Stimulated activated CD8-positive, alpha-beta memory T cell treated with anti-CD3 and anti-CD28 coated beads, Interleukin-15, amount 100 ng/mL, for 4 hours (primary cell): ENCODE measurements at places on chromosomes 2 and 18.

DNA sequence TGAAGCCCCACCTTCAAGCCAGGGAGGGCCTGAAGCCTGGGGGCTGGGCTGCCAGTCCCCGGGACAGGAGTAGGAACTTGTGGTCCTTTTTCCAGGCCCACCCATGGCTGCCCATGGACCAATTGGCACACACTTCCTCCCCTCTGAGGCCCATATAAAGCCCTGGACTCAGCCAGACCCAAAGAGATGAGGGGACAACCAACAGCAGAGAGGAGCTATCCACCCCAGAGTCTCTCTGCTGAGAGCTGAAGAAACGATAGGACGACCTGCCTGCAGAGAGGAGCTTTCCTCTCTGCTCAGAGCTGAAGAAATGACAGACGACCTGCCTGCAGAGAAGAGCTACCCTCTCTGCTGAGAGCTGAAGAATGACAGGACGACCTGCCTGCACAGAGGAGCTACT lies 43.8 kb upstream of the PEX13 start:
- DNase-seq: no peak

DNA sequence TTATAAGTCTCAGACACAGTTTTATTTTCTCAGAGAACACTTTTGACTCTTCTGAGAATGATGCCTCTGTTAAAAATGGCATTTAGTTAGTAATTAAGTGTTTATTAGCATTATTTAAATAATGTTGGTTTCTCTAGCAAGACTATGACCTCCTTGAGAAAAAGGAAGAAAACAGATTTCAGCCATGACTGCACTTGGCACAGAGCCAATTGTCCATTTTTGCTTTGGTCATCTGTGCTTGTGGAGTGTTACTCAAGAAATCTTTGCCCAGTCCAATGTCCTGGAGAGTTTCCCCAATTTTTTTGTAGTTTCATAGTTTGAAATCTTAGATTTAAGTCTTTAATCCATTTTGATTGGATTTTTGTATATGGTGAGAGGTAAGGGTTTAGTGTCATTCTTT lies 1229.4 kb upstream of the FAM98A start:
- DNase-seq: no peak

DNA sequence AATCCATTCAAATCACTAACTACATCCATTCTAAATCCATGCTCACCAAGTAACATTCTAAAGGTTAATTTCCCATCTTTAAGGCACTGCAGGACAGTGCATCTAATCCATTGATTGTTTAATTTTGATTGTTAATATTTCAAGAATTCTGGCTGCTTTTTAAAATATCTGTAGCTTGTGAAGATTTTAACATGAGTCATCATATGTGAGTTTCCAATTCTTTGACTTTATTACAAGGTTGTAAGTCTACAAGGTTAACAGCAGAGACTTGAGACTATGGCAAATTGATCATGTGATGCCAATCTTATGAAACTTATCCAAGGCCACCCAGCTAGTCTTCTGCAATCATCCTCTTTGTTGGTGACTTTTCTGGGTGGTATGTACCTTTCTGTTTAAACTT lies 349.2 kb upstream of the ZC3H15 start:
- DNase-seq: no peak

GRCh38 chr2:222494104-222494739 lies 69.9 kb downstream of the SGPP2 start:
- no peak for DNase-seq

GRCh38 chr2:229927817-229928321 lies 5.6 kb downstream of the FBXO36 start:
- DNase-seq: no peak

DNA sequence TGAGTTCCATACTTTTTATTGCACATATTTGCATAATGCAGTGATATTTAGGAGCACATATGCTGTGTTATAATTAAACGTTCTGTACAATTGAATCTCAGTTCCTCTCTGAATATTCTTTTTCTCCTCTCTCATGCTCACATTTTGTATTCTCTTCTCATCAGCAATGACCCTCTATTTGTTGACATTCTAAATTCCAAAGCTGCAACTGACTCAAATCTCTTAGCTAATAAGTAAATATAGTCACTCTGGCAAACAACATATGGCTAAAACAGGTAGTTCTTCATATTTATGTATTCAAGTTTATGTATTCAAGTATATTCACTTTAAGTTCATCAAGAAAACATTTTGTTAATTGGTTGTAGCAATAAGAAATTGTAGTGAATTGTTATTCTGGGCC lies 907.4 kb upstream of the VRK2 start:
- no peak for DNase-seq

- no peak for DNase-seq
Observed at GRCh38 chr2:189870381-189871085, 86.3 kb downstream of the PMS1 start.

- DNase-seq: no peak
Observed at GRCh38 chr2:186445506-186445905, 40.6 kb upstream of the ZC3H15 start.

- peak; percentile 75 for DNase-seq
Observed at GRCh38 chr2:218217360-218218267, 625 bp downstream of the ARPC2 start.

- no peak for DNase-seq
Observed at GRCh38 chr2:231057590-231057989, 923 bp downstream of the PSMD1 start.

DNA sequence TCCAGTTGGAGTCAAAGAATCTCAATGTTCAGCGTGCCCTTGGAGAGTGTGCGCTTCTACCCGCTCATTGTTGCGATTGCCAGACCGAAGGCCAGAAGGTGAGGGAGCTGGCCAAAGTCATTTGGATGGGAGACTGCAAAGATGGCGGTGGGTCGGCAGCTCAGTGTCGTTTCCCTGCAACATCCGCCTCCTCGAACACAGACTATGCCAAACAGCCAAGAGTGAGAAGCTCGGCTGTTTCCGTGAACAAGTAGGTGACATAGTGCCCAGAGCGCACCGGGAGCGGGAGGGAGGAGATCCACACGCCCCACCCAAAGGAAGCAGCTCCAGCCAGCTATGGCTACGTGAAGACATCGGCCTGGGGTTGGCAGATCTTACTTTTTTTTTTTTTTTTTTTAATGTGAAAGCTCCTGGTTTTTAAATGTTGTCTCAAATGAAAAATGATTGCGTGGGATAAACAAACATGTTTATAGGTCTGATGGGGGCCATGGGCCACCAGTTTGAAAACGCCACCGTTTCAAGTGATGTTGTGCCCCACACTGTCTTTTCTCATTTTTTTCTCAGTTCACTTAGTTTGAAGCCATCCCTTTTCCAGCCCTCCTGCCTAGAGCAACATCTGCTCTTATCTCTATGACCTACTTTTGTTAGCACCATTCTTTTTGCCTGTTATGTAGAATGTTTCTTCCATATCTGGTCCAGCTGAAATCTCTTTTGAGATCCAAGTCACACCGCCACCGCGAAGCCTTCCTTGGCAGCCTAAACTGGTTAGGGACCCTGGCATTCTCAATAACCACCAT lies 682.4 kb downstream of the RNF144A start:
- no peak for DNase-seq

- DNase-seq: no peak
Observed at GRCh38 chr2:83528767-83529166, 930.3 kb downstream of the SUCLG1 start.

DNA sequence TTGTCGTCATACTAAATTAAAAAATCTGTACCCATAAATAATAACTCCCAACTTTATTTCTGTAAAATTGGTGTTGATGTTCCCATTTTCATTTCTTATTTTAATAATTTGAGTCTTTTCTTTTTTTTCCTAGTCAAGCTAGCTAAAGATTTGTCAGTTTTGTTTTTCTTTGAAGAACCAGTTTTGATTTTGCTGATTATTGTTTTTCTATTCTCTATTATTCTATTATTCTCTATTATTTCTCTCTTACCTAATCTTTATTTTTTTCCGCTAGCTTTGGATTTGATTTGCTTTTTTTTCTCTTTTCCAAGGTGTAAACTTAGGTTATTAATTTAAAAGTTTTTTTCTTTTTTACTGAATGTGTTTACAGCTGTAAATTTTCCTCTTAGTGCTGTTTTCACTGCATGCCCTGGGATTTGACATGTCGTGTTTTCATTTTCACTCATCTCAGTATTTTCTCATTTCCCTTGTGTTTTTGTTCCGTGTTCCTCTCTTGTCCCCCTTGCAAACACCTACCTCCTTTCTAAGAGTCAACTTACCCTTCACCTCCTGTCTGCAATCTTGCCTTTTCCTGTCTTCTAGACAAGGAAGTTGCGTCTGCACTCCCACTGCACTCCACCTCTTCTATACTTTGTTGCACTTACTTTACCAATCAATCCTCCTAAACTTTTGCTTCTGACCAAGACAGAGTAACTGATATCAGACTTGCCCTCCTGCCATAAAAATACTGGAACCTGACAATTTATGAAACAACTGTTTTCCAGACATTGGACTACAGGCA lies 18.8 kb downstream of the PSMG2 start:
- no peak for DNase-seq

GRCh38 chr18:52130624-52131301 lies 209.2 kb upstream of the DCC start:
- no peak for DNase-seq

GRCh38 chr2:39483534-39483933 lies 46.4 kb upstream of the MAP4K3 start:
- no peak for DNase-seq

DNA sequence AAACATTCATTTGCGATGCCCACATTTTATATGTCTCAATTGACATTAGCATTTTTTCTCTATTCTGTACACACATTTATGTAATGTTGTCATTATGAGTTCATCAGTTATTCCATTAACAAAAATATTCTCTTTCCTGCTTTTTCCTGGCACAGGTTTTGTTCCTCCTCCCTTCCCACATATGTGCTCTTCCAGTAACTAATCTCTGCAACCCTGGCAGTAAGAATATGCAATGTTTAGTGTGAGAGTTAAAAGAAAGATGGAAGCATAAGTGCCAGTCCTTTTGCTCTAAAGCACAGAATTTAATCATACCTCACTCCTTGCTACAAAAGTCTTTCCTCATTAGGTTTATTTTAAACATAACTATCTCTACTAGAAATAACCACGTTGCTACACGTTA lies 155.8 kb upstream of the ERBB4 start:
- no peak for DNase-seq

GRCh38 chr18:62258093-62258492 lies 67.0 kb upstream of the TNFRSF11A start:
- DNase-seq: no peak

DNA sequence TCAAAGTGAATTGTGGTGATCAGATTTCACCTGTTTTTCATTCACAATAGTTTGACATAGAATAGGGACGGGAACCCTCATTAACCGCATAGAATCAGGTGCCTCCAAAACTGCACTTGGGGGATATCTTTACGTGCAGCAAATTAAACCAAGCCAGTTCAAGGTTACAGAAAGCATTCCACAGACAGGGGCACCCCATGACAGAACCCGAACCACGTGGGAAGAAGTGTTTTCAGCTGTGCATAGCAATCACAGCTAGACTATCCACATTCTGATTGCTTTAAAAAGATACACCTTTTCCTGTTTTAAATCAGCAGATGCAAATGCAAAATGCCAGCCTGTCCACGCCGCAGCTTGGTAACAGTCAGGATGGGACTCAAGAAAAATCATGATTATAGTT lies 205.8 kb downstream of the ANAPC1 start:
- DNase-seq: no peak

DNA sequence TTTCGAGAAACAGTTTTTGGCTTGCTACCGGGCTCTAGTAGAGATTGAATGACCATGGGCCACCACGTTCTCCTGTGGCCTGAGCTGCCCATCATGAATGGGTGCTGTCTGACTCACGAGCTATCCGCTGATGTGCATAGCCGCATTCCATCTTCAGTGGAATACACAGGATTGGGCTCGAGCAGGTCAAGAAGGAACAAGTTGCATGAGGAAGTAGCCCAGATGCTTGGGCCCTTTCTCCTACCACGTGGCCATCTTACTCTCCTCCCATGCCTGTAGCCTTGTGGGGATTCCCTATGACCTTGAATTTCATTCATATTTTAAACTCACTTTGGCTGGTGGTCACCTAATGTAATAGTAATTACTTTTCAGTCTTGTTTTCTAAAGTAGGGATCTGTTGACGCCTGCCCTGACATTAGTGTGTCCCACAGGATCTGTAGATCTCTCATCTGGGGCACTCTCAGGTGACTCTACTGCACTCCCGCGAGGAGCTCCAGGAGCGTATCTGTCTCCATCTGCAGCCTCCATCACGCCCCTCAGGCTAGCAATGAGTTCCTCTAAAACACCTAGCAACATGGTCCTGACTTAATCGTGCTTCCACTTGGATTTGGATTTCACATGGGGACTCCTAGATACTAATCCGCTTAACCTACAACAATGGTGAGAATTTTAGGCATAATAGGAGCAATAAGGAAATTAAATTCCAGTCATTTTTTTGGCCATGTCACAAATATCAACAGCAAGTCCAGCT lies 67.8 kb downstream of the PSMG2 start:
- no peak for DNase-seq

DNA sequence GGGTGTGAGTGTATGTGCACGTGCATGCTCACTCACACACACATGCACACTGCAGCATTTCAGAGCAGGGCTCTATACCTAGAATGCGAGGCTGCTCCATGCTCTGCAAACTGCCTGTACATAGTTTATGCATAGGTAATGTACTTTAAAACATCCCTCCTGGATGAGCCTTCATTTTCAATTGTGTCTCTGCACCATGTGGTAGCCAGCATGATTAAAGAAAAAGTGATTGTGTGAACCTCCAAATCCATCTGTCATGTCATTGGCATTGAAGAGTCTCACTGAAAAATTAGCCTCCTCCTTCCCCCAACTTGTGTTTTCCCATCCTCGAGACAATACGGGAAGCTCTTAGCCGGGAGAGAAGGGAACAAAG lies 120.9 kb upstream of the SPATS2L start:
- no peak for DNase-seq

GRCh38 chr2:202488671-202489070 lies 112.5 kb downstream of the BMPR2 start:
- DNase-seq: no peak

DNA sequence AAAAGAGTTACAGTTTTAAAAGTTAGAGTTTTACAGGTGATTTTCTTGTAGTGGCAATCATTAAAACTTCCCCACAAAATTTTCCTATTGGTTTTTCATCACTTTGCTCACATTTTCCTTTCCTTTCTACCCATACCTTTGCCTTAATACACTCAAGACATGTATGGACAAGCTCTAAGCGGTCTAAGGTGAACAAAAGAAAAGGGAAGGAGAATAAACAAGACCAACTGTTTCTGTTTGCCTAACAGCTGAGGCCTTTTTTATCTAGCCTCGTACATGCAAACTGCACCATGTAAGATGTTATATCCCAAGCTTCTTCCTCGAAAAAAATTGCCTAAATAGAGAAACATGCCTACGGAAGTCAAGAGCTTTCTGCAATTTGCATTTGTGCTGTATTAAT lies 33.9 kb upstream of the TBC1D8 start:
- no peak for DNase-seq

DNA sequence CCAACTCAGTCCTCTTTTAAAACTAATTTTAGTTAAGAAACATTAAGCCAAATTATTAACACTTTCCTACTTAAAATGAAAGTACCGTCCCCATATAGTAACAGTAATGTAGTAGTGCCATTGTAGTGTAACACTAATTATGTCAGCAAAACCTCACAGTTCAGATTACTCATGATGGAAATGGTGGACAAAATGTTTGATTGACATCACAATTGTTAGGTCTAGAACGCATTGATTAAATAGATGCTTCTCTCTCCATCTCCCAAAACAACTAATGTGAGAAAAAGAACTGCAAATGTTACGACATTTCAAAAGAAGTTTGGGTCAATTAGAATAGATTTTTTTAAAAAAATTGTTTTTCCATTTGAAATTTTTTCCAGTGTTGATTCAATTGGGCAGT lies 1.2 kb upstream of the ATF2 start:
- DNase-seq: no peak
